ENCODE measurements at places on chromosomes 3 and 15.

DNA sequence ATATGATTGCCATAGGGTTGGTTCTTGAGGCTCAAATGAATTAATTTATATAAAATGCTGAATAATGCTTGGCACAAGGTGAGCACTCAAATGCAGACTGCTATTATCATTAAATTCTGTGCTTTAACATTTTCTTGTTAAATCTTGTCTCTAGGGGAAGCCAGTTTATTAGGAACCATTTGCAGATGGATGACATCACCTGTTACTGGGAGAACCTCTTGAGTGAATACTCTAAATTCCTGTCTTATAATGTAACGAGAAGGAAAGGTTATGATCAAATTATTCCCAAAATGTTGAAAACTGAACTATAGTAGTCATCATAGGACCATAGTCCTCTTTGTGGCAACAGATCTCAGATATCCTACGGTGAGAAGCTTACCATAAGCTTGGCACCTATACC, 6.2 kb upstream of the TIMMDC1 start:
- no peak for DNase-seq

DNA sequence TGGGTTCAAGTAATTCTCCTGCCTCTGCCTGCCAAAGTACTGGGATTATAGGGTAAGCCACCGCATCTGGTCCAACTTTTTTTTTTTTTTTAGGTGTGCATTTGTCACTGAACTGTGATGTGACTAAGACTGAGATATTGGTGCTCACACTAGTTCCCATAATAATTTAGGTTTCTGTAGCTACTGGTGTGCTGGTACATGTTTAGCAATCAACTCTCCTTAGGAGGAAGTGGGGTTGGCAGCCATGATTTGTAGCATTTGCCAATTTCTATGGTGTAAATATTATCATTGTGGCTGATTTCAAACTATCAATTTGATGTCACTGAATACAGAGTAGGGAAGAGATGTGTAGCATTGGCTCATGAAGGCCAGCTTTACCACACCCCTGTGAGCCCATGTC, 372.7 kb downstream of the EDEM1 start:
- DNase-seq, result no peak

DNA sequence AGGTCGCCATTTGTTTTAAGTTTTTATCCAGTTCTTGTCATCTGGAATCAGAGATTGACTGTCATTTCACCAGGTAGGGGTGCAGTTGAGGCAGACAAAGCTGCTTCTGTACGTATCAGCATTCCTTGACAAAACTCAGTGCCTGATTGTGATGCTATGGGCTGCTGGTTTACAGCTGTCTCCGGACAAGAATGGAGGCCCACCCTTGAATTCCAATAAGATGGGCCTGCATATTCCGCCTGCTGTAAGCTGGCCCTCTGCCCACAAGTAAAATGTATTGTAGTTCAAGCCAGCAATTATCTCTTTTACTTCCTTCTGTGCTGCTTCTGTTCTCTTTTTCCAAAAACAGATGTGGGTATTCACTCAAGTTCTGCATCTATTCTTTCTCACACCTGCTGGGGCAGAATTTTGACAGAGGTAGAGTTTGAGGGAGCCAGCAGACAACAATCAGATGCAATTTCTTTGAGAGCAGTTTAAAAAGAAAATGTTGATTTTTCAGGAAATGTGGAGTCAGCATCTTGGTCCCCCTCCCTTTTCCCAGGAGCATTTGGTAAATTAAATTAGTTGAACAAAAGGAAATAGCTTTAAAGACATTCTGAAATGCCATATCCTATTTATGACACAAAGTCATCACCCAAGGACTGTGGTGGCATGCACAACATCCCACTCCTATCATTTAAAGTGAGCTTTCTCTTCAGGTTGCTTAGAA, 53.5 kb downstream of the IQCH start:
- peak; percentile 3 for DNase-seq

DNA sequence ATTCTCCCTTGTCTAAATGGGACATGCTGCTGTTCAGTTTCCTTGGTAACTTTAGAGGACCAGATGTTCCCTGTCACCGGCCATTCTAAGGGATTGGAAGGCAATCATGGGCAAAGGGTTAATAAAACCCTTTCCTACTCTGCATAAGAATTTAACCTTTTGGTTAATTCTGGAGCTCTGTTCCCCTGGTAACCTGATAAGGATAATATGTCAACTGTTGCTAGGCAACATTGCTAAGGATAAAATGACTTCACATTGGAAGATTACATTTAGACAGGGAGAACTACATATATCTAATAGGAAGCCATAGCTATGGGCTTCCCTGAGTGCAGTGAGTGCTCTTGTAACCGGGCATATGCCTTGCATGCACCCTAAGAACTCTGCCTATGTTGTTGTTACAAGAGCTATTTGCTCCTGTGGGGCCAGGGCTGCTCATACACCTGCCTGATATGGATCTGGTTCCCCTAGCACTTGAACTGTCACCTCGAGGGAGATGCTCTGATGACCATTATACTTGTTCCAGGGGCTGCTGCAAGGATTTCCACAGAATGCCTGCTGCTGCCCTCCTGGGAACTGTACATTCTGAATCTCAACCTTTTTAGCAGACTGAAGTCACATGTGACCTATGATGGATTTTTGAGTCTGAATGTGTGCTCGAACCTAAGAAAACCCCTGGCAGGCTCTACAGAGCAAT, 326.3 kb upstream of the PDZRN3 start:
- peak; percentile 8 for DNase-seq

GRCh38 chr3:33932010-33932764, 133.8 kb downstream of the PDCD6IP start:
- no peak for DNase-seq

DNA sequence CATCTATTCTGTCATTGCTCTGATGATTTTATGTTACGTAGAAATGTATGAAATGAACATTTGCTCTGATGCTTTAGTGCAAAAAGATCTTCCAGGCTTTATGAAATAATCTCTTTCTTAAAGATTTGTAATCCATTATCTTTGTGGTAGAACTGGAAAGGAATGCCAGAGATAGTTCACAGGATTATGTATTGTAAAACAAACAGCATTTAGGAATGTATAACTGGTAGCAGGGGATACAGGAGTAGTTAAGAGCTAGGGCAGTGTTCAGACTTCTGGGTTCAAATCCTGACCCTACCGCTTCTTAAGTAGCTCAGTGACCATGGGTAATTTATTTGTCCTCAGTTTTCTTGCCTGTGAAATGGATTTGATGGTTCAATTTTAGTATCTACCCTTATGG, 429.8 kb upstream of the TPM1 start:
- no peak for DNase-seq

GRCh38 chr15:63465104-63465503, 39.3 kb upstream of the USP3 start:
- no peak for DNase-seq

DNA sequence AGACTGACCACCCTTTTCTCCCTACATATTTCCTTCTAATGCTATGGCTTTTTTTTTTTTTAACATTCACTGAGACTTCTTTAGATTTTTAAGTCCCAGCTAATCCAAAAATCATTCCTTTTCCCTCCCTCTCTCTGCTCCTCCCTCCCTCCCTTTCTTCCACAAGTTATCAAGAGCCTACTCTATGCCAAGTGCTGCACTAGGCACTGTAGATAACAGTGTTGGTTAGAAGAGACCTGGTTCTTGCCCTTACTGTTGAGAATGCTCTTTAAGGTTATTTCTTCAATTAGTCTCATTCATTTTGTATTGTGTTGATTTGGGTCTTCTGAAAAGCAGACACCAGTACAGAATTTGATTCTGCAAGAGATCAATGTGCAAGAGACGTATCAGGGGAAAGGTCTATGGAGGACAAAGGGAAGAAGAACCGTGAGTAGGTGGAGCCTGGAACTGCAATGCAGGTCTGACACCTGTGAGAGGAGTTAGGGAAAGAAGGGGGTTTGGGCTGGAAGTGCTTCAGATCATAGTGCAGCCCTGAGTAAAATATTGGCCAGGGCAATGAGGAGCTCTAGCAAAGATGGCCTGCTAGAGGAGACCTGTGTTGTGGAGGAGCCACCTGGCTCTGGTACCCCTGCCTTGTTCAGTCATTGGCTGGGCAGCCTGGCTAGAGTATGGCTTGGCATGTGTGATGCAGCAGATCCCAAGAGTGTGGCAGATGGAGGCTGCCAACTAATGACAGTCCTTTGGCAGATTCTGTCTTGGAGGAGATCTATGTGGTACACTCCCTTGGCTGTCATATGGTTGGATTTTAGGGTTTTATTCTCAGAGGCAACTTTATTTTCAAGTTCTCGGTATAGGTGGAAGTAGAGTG, 9.7 kb upstream of the PCOLCE2 start:
- no peak for DNase-seq

- no peak for DNase-seq
Measured at GRCh38 chr3:131962982-131963381, 71.8 kb downstream of the CPNE4 start.

DNA sequence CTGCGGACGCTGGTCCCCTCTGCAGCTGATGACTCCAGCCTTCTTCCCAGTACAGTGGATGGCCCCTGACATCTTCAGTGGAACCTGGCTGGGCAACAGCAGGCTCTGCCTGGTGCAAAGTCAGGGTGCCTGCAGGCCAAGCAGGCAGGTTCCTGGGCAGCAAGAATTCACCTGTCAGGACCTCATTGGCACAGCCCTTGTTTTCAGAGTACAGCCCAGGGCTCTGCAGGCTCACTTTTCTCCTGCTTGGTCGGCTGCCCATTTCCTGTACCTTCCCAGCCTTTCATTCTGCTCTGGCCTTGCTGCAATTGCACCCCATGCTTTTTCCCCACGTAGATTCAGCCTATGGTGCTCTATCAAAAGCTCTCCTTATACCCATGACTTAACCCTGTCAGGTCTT, 56.0 kb downstream of the LRTM1 start:
- no peak for DNase-seq

GRCh38 chr3:112004669-112005068, 5.9 kb downstream of the TAGLN3 start:
- no peak for DNase-seq

GRCh38 chr3:5190147-5190791, 2.8 kb downstream of the EDEM1 start:
- DNase-seq, result no peak

GRCh38 chr3:106809041-106809440, 568.2 kb upstream of the CCDC54 start:
- DNase-seq, result no peak

DNA sequence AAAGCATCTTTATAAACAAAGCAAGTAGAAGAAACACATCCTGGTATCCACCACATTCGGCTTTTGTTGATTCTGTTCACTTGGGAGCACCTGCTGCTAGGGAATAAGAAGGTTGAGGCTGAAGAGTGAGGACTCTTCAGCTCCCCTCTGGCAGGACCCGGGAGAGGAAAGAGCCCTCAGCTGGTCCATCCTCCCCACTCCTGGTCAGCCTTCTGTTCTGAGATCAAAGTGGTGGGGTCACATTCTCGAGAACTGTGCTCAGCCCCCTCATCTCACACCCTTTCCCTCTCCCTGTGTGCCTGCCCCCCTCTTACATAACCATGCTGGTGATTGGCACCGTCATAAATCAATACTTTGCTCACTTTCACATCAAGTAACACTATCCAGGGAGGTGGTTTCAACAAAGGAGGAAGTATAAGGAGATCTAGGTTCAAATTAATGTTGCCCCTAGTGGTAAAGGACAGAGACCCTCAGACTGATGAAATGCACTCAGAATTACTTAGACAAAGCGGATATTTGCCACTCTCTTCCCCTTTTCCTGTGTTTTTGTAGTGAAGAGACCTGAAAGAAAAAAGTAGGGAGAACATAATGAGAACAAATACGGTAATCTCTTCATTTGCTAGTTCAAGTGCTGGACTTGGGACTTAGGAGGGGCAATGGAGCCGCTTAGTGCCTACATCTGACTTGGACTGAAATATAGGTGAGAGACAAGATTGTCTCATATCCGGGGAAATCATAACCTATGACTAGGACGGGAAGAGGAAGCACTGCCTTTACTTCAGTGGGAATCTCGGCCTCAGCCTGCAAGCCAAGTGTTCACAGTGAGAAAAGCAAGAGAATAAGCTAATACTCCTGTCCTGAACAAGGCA, at the start of gene NR1I2:
NR1I2 (plus strand) TSS at position 772 of the 869 bp plus-strand sequence.
- DNase-seq, result no peak

GRCh38 chr3:12224181-12225147, 64.4 kb upstream of the PPARG start:
- no peak for DNase-seq

DNA sequence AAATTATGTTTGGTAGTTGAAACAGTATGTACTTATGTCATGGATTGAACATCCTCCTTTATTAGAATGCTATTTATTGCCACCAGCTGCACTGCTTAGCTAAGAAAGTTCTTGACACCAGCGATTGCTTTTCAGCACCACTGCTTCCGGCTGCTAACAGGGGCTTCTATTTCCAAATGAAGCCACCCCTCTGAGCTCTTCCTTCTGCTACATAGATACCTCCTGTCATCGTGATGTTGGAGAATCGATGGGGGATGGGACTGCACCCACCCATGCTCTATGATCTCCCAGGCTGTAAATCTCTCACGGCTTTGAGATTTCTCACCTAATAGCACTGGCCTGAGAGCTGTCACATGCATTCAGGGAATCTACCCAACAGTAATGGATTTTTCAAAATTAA, 259.2 kb downstream of the MEIS2 start:
- no peak for DNase-seq

GRCh38 chr15:101675796-101676582, 23.8 kb upstream of the TM2D3 start:
- DNase-seq, result no peak

- no peak for DNase-seq
Measured at GRCh38 chr15:76480267-76480666, 143.7 kb downstream of the ISL2 start.

- DNase-seq, result no peak
Measured at GRCh38 chr3:186612721-186613636, at the start of gene AHSG. Gene AHSG (plus strand): TSS chr3:186613060. CDS start chr3:186613142, 82 bp downstream.

Measured in NCI-H2227 treated with DMSO at 0.1 percent for 48 hours (cell line).